Stimulated activated CD8-positive, alpha-beta memory T cell treated with anti-CD3 and anti-CD28 coated beads, Interleukin-4, amount 100 ng/mL, for 4 hours (primary cell): ENCODE measurements at places on chromosomes 12 and 14.

DNA sequence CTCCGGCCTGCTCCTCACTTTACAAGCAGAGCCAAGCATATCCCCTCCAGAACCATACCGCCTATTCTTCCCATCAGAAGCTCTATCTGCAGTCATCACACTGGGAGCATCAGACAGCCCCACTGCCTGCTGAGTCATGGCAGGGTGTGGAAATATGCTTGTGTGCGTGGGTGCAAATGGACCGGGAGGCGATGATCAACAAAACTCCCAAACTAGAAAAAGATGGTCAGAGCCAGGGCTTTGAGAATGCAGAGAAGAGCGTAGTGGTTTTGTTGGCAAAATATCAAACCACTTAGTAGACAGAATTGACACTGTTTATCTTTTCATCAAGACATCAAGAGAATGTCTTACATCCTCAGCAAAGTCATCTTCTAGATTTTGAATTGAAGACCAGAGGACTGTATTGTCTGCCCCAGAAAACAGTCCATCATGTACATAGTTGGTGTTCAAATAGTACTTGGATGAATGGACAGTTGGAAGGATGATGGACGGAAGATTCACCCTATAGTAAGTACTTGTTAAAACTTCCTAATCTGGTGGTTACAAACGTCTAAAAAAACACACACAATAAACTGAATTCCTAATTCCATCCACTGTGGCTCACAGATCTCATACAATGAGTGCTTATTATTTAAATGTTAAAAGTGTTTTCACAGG lies 54.9 kb downstream of the VWF start:
- DNase-seq = no peak

- no peak for DNase-seq
Observed at GRCh38 chr12:130650131-130650530, 66.0 kb downstream of the RIMBP2 start.

- DNase-seq = no peak
Observed at GRCh38 chr12:105600911-105601545, 270.5 kb downstream of the C12orf75 start.

DNA sequence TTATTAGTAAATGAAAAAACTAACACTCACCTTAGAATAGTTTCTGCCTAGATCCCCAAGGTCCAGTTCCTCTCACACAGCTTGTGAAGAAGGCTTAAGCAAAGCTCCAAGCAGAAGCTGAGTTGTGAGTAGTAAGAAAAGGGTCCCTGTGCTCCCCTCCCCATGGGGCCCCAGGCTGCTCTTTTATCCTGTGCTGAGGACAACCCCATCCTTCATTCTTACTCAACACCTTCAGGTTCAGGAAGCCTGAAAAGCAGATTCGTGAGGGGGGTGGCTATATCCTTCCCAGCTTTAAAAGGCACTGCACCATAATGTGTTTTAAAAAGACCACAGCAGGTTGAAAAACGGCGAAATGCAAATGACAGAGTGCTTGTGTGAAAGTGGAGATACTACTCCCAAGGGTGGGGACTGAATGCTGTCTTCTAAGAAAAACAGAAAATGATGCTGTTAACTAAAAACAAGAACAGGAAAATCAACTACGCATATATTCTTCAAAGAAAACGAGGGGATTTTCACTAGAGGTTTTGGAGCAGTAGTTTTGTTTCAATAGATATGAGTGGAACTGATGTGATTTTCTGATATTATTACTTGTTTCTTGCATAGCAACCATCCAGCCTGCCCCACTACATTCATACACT lies 182.7 kb downstream of the KTN1 start:
- no peak for DNase-seq

GRCh38 chr12:89059721-89060541 lies 292.4 kb downstream of the DUSP6 start:
- no peak for DNase-seq

- DNase-seq = no peak
Observed at GRCh38 chr12:9122091-9122609, 6.4 kb upstream of the A2M start.

DNA sequence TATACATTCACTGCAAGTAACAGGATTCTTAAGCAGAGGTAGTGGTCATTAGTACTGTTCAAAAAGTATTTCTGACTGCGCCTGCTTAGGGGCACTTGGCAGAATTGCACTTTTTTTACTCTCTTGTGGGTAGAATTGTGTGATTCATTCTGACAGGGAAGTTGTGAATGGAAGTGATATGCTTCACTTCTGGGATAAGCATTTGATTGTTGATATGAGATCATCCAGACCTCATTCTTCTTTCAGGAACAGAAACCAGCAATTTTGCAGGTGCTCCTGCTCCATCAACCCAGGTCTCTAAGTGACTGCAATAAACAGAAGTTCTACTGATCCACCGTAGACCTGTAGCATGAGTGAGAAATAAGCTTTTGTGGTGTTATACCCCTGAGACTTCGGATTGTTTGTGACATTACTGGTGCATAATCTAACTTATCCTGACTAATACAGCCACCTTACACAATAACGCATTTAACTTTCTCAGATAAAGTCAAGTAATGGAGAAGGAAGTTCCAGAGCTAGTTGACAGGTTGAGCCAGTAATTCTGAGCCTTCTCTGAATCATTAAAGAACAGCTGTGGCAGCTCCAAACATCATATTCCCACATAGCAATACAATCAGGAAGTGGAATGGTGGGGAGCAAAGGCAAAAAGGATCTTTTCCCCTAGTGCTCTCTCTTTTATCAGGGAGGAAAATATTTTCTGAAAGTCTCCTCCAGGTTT lies 387.9 kb downstream of the SYT1 start:
- DNase-seq = no peak

- DNase-seq = no peak
Observed at GRCh38 chr12:64895526-64895925, 71.1 kb downstream of the TBC1D30 start.

DNA sequence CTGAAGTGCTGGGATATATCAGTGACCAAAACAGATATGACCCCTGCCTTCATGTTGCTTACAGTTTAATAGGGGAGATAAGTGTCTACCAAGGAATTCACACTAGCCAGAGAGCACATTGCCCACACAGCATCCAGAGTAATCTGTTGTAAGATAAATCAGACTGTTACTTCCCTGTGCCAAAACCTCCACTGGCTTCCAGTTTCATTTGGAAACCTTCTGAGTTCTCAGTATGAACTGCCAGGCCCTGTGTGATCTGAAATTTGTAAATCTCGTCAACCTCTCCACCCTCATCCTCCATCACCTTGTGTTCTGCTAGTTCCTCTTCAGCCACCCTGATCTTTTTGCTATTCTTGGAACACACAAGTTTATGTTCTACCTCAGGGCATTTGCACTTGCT lies 154.7 kb downstream of the ETV6 start:
- no peak for DNase-seq

- DNase-seq = no peak
Observed at GRCh38 chr12:53775478-53776145, 23.8 kb upstream of the CISTR start.

GRCh38 chr14:92514844-92515514 lies 1.4 kb downstream of the RIN3 start:
- no peak for DNase-seq

DNA sequence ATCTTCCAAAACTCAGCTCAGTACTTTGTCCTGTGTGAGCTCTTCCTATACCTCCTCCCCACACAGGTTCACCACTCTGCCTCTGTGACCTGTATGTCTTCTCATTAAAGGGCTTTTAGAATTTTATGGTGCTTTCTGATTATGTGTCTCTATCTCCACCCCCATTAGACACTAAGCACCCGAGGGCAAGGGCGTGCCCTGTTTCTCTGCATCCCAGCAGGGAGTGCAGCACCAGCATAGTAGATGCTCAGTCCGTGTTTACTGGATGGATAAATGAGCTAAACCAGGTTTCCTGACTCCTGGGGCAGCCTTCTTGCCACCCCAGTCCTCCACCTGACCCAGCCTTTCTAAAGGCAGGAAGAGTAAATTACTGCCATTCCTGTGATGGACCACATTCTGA lies 333.8 kb downstream of the CACNA1C start:
- no peak for DNase-seq

DNA sequence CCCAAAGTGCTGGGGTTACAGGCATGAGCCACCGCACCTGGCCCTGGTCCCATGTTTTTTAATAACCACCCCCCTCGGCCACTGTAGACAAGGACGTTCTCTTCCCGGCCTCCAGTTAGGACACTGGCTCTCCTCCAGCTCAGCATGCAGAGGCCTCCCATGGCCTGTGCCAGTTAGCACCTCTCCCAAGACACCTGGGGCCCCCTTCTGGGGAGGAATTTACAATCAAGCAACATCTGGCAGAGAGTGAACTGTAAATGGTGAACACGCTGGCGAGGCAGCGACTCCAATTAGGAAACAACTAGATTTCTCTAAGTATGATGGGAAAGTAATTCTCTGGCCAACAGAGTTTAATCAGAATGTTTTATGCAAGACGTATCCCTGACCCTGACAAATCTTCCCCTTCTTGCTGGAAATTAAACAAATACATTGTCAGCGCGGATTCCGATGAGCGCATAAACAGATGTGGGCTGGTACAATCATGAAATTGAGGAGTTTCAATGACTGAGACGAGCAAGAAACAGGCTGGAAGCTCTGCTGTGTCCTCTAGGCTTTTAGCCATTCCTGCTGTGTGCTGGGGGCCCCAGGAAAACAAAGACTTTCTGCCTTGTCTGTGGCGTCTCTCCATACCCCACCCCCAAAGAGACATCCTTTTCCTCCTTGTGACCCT lies 61.7 kb upstream of the DLK1 start:
- DNase-seq = no peak

GRCh38 chr12:54428050-54429013 lies 9.3 kb upstream of the ITGA5 start:
- DNase-seq = no peak

GRCh38 chr14:22448905-22449599 lies 140.0 kb downstream of the DAD1 start:
- DNase-seq = no peak

GRCh38 chr12:116222358-116222757 lies 55.1 kb downstream of the MED13L start:
- no peak for DNase-seq

DNA sequence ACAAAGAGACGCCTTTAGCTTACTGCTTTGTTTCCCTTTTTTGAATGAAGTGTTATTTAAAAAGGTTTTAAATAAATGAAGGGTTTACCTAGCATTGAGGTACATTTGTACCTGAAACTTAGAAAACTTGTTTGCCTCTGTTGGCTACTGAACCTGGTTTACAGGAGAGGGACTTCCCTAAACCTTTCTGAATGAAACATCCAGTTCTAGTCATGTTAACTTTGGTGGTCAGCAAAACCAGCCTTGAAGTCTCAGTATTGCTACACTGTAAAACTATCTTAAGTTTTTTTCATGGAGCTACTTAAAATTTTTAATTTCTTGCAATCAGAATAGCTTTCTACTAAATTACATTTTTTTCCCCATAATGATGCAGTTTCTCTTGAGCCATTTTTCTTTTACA lies 38.2 kb downstream of the RASSF8 start:
- no peak for DNase-seq

DNA sequence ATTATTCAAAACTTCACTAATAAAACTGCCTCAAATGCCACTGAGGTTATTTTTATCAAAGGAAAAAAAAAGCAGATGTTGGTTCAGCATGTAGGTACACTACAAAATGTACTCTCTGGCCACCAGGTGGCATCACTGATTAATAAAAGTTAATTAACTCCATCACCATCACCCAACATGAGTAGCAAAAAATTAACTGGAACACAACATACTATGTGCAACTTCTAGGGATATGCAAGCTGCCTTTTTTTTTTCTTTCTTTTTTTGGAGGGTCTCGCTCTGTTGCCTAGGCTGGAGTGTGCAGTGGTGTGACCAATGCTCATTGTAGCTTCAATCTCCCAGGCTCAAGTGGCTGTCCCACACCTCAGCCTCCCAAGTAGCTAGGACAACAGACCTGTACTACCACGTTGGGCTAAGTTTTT lies 43.8 kb upstream of the NR2C1 start:
- peak; percentile 2 for DNase-seq

- DNase-seq = no peak
Observed at GRCh38 chr14:22268875-22269274, 320.1 kb downstream of the DAD1 start.

- no peak for DNase-seq
Observed at GRCh38 chr12:54882079-54882478, 27.8 kb downstream of the MUCL1 start.

DNA sequence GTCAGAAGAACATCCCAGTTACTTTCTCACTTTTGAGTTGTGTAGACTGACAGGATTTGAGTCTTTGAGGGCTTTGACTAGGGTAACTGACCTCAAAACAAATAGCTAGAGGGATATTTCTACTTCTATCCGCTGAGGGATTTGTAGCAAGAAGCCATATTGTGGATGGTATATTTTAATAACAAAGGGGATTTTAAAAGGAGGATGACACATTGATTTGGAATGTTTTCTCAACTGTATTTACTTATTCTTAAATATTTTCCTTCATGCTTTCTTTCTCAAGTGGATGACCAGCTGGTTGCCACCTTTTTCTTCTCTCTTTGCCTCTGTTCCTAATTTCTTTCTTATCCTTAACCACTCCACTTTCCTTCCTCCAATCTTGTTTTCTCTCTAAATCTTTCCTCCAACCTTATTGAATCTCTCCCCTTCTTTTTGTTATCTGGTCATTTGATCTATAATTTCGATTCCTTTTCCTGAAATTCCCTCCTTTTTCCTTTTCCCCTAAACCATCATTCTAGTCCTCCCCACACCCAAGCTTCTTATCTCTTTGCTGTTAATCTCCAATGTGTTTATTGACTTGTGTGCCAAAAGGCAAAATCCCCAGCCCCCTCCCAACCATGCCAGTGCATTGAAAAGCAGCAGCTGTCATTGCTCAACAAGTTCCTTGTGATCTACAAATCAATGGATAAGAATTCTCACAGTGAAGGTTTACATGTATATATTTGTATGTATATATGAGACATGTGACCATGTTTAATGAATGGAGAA lies 411.6 kb downstream of the RAD51B start:
- no peak for DNase-seq

GRCh38 chr12:110077800-110078199 lies 29.5 kb upstream of the C12orf76 start:
- DNase-seq = no peak

GRCh38 chr12:68792952-68793351 lies 15.0 kb upstream of the MDM2 start:
- DNase-seq = no peak

DNA sequence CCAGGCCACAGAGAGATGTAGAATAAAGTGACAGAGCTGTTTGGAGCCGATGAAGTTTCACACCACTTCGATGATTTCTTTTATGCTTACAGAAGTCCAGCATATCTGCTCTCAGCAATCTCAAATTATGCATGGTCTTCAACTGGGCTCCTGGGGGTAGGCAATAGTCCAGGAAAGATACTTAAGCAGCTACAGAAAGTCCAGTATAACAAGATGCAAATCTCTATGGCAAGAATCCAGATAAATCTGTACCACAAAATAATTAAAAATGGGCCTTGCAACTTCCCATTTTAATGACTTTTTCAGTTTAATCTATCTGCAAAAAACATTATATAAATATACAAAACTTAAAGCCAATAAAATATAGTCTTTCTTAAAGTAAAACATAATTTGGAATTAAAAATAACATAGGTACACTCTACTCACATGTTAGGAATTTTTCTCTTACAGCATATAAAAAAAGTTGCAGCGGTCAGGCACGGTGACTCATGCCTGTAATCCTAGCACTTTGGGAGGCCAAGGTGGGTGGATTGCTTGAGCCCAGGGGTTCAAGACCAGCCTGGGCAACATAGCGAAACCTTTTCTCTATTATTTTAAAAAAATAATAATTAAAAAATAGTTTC lies 20.5 kb upstream of the RAD51AP1 start:
- no peak for DNase-seq
